Activated CD4-positive, alpha-beta T cell treated with anti-CD3 and anti-CD28 coated beads, Interleukin-2, amount 10 ng/mL, durations not matched to agents 7 days and 5 days (primary cell): ENCODE measurements at places on chromosomes 16 and 17.

- DNase-seq: no peak
These were observed 365.4 kb downstream of the SNX29 start for GRCh38 chr16:12341966-12342365.

DNA sequence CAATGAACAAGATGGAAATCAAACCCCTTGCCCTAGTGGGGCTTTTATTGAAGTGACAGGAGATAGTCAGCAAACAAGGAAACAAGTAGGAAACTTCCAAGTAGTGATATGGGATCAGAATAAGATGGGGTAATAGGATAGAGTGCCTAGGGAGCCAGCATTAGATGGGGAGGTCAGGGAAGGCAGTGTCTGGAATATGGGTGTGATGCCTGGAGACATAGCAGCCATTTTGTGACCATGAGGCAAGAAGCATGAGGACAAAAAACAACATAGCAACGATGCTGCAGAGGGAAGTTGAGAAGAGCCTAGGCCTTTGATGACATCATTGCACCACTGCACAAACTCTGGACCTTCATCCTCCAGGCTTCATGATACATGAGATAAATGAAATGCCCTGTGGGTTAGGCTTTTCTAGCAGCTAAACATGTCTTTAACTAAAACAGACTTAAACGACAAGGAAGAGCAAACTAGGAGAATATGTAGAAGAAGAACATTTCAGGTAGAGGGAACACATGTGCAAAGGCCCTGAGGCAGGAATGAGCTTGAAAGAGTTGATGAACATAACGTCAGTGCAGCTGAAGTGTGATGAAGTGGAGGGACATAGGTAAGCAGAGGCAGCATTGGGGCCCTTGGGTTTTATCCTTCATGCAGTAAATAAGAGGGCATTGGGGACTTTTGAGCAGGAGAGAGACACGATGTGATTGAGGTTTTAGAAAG, 18.2 kb upstream of the TMEM11 start:
- no peak for DNase-seq

GRCh38 chr16:88526906-88527185, 43.4 kb upstream of the ZC3H18 start:
- DNase-seq: no peak

- no peak for DNase-seq
These were observed 44.7 kb downstream of the ABCC1 start for GRCh38 chr16:15993946-15994665.

- DNase-seq: peak; percentile 12
These were observed 71.5 kb downstream of the GAS7 start for GRCh38 chr17:10126616-10127501.

DNA sequence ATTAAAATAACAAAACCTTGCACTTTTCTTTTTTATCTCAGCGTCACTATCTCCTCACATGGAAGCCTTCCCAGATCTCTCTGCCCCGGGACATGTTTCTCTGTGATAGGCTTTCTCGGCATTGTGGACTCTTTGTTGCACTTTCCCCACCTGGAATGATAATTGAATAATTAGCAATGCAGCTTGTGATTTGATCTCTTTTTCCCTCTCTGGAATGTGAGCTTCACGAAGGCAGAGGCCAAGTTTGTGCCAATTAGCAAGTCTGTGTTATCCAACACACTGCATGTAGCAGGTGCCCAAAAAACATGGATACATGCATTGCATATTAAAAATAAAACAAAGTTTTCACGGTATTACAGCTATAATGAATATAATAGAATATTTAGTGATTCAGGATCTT, 431.2 kb downstream of the HAPSTR1 start:
- DNase-seq: no peak

DNA sequence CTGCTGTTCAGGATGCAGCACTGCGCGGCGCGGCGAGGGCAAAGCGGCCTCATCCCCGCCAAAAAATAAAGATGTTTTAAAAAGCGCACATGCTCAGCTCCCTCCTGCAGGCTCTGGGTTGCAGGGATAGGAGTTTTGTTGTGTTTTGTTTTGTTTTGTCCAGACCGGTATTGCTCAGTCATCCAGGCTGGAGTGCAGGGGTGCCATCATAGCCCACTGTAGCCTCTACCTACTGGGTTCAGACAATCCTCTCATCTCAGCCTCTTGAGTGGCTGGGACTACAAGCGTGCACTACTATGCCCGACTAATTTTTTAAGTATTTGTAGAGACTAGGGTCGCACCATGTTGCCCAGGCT, 636 bp downstream of the WWOX start:
- no peak for DNase-seq

DNA sequence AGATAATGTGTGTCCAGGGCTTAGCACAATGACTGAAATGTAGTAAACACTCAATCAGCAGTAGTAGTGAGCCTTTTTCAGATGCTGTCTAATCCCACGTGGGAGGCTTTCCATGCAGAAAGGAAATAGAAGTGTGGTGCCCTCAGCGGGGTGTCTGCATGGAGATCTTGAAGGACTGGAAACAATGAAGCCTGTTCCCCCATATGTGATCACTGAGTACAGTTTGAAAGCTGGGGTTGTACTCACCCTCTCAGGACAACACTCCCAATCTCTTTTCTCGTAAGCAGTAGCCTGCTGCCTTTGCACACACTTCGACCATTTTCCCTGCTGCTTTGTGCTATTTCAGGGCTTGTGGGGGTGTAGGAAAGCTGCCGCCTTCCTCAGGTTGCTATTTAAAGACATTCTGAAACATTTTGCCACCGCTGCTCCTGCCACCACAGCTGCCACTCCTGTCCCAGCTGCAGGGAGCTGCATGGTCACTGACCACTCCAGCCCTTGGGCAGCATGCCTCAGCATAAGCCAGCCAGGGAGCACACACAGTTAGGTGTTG, 40.6 kb upstream of the HAS3 start:
- no peak for DNase-seq

- DNase-seq: peak; percentile 84
These were observed 1.6 kb downstream of the LASP1 start for GRCh38 chr17:38871247-38872015.

DNA sequence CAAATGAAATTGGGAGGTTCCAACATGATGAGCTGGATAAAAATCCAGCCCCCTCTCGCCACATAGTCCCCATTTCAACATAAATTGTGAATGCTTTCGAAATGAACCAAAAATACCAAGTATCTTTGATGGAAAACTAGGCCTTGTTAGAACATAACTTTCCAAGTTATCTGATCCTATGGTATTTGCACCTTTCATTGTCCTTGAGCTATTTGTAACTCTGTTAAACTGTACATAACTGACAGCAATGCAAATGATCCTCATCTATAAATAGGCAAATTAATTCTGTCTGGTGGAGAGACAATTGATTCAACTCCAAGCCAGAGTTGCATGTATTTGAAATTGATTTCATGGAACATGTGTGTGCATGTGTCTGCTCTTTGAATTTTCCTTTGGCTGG, 18.2 kb downstream of the CMTM4 start:
- DNase-seq: no peak

- no peak for DNase-seq
These were observed 536.5 kb upstream of the CDH11 start for GRCh38 chr16:65658349-65658748.

DNA sequence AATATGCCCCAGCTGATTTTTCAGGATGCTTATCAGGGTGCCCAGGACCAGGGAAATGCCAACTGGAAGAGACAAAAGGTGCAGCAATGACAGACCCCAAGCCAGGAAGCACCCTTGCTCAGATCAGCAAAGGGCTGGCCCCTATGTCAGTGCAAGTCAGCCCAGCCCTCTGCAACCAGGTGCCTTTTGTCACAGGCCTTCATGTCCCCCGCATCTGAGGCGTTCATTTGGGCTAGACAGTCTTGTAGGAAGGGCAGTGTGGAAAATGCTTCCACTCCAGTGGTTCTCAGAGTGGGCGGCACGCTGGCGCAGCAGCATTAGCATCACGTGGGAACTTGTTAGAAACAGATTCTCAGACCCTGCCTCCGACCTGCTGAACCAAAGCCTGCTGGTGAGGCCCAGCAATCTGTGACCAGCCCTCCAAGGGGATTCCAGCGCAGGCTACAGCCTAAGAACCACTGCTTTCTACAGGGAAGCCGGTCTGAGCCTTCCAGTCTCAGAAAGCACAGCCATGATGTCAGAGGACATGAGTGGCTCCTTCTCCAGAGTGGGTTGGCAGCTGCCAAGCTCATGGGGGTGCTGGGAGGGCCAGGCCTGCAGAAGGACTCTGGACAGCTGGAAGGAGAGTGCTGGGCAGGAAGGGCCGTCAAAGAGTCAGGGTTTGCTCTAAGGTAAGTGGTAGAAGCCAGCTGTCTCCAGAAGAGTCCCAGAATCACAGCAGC, 13.1 kb downstream of the SLC47A2 start:
- no peak for DNase-seq

DNA sequence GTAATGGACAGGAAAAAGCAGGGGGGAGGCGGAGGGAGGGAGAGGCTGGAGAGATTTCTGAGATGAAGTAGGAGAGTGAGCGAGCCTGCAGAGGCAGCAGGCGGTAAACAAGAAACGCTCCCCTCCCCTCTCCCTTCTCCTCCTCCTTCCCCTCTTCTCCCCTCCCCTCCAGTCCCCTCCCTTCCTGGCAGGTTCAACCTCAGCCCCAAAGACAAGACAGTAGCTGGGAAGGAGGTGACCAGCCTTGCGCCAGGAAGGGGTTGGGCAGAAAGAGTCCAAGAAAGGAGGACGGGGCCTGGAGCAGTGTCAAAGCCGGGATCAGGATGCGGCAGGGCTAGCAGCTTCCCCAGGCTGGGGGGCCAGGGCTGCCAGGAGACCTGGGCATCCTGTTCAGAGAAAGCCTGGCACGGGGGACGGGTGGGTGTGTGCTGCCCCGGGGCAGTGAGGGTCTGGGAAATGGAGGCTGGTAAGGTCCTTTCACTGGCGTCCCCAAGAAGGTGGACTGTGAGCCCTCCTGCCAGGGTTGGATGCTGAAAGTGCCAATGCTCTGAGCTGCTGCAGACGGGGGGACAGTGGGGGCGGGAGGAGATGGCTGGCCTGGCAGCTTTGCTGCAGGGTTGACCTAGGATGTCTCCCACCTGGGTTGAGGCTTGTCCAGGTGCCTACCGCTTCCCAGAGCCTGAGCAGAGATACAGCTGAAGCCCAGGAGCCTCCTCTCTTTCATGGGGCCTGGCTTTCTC, 261.6 kb upstream of the TNRC6C start:
- peak; percentile 5 for DNase-seq

DNA sequence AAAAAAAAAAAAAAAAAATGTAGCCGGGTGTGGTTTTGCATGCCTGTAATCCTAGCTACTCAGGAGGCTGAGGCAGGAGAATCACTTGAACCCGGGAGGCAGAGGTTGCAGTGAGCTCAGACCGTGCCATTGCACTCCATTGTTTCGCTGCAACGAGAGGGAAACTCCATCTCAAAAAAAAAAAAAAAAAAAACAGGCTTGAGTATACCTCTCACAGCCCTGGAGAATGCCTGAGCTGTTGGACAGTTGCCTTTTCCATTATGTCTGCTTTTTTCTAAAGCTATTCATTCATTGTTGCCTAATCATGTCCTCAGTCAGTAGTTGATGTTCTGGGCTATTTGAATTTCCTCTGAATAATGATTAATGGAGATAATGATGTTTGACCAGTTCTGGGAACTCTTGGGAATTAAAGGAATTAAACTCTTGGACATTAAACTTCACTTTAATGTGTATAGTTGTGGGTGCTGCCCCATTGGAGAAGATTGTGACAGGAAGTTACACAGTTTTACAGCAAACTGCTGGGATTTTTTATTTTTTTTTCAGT, 11.8 kb downstream of the HMOX2 start:
- no peak for DNase-seq

DNA sequence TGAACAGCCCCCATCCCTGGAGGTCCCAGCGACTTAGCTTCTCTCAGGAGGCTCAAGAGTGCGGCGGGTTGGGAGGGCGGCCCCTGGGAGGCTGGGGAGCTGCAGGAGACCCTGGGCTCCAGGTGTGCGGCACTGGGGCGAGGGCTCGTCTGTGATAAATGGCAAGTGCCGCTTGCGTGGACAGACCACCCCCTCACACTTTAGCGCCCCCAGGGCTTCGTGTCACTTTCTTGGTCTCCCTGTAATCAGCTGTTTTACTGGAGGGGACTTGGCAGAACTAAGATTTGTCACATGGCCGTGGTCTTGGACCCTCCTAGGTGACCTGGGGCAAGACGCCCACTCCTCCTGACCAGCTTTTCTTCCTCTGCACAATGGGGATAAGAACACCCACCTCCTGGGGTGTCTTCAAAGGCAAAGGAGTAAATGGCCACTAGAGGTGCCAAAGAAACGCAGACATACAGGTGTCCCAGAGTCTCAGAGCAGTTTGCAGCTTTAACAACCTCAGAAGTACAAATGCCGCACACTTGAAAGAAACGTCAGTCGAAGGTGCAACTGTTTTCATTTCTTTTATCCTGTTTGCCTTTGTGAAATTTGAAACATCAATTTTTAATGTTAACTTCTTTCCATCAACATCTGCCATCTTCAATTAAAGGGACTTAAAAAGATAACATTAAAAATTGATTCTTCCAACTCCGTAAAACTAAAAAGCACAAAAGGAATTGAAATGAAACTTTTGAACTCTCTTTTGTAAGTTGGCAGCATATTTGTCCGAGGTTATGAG, 946 bp downstream of the OSGIN1 start:
- DNase-seq: peak; percentile 47

DNA sequence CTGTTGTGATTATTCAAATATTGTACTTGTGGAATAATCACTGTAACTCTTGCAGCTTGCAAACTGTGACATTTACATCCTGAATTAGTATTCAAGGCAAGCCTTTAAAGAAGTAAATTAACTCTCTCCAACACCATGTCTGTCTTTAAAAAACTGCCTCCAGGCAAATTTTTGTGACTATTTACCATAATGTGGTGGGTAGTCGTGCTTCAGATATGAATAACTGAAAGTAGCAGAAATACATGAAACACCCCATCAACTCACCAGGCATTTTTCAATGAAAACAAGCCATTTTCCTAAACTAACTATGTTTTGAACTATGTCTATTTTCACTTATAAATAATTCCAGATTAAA, 217.4 kb upstream of the PSMD7 start:
- DNase-seq: no peak

DNA sequence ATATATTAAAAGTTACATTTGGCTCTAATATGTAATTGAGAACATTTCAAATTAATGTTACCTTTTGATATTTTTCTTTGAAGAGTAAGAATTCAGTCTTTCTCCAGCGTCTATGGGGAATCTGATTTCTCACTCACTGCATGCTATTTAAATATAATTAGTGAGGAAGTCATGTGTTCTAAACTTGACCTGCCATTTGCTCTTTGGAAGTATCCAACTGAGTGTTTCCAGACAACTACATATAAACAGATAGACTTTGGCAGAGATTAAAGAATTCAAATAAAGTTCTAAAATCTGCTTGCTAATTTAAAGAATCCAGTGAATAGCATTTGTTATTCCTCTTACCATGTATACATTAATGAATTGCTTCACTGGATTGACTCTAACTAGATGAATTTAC, 23.5 kb downstream of the OMG start:
- no peak for DNase-seq

GRCh38 chr17:59876107-59876506, 16.6 kb downstream of the TUBD1 start:
- no peak for DNase-seq

DNA sequence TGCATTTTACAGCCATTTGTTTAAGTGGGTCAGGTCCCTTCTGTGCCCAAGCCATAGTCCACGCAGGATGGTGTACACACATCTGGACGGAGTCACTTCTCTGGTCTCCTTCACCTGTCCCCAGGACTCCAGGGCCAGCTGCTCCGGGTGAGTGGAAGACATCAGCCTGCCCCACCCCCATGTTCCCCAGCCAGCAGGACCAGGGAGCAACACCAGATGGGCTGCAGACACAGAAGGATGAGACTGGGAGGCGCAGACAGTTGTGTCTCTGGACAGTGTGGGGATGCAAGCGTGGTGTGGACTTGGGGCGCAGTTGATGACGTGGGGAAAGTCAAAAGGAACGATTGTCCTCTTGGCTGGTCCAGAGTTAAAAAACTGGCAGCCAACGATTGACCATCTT, 24.6 kb upstream of the WFDC1 start:
- DNase-seq: no peak
